ENCODE measurements at places on chromosomes 6 and 20. TPM values are rescaled to one million over a fixed set of nuclear protein-coding genes. Genes with fewer than 3 reads are reported as not detected.

Gene OOEP
- not detected for total RNA-seq

Gene RSPH3
- 10.6 TPM for total RNA-seq

Gene FAM50B
- total RNA-seq = 26.5 TPM

Gene PSMF1
- total RNA-seq = 132 TPM

Gene SLC35F1
- 5.8 TPM for total RNA-seq

Gene DAAM2
- 14.7 TPM for total RNA-seq

Gene SMIM8
- 10.9 TPM for total RNA-seq

Gene TFAP2A
- total RNA-seq = 0.43 TPM

Gene BMP2
- total RNA-seq = 2.3 TPM

Gene MAPK14
- total RNA-seq = 27.1 TPM

Gene APCDD1L
- total RNA-seq = 0.32 TPM

Gene RIPOR3
- 8.3 TPM for total RNA-seq

Gene ABCF1
- 39.5 TPM for total RNA-seq

Gene JPH2
- total RNA-seq = 197 TPM
